Activated CD4-positive, alpha-beta T cell treated with anti-CD3 and anti-CD28 coated beads, Interleukin-2, amount 50 U/mL, for 16 hours (primary cell): ENCODE measurements at places on chromosomes 5 and 9.

DNA sequence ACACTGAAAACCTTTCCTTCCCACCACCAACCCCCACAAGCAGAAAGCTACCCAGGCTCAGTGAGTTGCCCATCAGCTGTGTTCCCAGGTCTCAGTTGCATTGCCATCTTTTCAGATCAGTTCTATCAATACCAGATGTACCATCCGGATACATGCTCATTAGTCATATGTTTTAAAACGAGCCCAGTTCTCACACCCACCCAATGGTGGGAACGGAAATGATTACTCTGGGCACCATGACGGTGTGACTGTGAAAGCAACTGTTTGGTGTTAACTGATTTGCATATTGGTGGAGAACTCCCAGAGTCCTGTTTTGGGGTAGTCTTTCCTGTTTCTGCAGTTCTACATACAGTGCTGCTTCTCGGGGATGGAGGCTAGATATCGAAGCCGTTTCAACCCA, 212.3 kb downstream of the TRIM36 start:
- DNase-seq, result no peak

DNA sequence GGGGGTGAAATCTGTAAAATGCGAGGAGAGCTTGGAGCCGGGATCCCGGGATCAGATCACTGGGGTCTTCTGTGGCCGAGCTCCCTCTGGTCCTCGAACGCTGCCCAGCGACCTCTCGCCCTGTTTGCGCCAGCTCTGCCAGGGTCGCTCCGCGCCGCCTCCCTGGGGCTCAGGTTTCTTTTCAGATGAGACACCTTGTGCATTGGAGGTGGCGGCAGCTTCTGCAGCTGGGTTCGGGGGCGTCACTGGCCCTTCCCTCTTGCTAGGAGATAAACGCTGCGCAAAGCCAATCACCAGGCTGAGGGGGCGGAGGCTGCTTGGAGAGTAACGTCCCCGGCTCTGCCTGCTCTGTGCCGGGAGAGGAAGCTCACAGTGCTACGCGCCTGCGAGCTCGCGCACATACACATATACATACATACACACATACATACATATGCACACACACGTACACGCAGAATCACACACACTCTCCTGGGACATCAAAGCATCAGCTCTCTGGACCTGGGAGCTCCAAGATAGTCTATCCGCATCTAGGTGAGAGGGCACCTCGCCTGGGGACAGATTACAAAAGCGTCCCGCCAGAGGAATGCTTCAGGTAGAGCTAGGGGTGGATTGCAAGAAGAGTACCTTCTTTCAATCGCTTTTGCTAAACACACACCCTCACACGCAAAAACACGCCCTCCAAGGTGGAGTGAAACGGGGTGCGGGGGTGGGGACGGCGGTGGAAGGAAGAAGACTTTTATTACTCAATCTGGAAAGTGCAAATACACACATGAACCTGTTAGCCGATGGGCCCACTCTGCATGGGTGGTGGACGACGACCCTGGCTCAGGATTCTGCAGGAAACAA, at the start of gene ST8SIA4:
ST8SIA4 (minus strand) TSS at position 244 of the 849 bp plus-strand sequence. CDS start 327 bp downstream, outside the sequence.
- DNase-seq, result peak; percentile 97

DNA sequence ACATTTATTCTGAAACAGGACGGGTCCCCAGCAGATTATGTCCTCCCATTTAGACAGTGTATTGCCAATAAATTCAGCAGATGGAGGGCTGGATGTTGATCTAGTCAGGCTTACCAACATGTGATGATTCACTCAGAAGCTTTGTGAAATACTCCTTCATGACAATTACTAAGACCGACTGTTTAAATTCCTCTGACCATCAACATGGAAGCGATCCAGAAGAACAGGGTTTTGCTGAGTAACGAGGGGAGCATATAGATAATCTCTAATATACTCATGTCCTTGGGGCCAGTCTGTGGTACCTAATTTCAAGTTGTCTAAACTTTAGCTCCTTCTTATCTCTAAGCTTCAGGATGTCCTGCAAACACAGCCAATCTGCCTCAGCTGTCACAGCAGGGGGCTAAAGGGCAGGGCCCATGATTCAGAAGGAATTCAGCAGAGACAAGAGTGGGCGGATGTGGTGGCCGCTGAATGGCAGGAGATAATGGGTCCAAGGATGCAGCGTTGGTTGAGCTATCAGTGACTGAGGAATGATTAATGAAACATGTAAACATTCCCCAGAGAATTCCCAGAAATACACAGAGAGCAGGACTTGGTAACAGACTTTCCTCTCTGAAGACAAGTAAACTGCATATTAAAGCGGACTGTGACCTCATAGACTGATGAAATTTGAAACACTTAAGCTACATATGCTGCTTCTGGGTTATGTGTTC, 109.4 kb downstream of the ANKRD55 start:
- DNase-seq, result no peak

GRCh38 chr9:20610591-20610990, 11.7 kb downstream of the MLLT3 start:
- DNase-seq, result no peak

DNA sequence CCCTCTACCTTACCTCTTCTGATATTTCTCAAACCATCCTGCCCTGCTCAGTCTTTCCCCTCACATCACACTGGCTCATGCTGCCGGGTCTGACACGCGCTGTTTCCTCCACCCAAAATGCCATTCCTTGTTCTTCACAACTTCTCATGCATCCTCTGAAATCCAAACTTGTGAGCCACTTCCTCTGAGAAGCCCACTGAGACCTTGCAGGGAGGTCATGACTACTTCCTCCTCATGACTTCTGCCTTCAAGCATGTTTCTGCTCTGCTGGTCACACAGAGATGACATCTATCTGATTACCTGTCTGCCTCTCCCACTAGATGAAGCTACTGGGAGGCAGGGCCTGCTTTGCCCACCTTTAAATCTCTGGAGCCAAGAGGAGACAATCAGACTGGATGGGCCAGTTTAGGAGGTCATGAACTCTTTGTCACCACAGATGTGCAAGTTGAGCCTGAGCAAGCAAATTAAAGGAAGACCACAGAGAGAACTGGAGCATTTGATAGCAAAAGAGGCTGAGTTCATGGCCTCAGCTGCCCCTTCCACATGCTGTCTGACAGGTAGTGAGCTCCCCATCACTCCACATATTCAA, 119.8 kb upstream of the TBC1D2 start:
- DNase-seq, result no peak

- DNase-seq, result peak; percentile 88
These were observed 47.0 kb upstream of the TGFBR1 start for GRCh38 chr9:99057665-99058625.

DNA sequence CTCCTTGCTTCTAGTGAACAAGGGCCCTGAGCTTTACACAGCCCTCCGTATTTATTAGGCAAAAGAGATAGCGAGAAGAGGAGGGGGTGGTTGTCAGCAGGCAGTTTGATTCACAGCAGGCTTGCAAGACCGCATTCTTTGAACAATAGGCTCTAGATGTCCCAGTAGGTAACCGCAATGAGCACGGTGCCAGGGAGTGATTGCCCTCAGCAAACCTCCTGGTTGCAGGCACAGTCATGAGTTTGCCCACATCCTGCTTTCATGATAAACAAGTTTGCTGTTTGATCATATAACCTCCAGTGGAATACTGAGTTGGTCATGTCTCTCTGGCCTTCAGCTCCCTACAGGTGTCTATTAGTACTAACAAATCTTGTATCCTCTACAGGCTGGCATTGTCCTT, 66.1 kb downstream of the CACNA1B start:
- DNase-seq, result no peak

GRCh38 chr5:158796812-158797497, 302.8 kb downstream of the EBF1 start:
- no peak for DNase-seq

DNA sequence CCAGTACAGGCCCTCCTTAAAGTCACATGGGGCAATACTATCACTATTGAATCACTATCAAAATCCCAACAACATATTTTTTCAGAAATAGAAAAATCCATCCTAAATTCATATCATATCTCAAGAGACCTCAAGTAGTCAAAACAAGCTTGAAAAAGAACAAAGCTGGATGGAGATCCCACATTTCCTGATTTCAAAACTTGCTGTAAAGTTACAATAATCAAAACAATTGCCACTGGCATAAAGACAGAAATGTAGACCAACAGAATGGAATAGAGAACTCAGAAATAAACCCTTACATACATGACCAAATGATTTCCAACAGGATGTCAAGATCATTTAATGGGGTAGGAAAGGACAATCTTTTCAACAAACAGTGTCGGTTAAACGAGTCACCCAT, 41.3 kb upstream of the CDKN2AIPNL start:
- no peak for DNase-seq

GRCh38 chr9:77588271-77588937, 59.7 kb downstream of the GNA14 start:
- no peak for DNase-seq

DNA sequence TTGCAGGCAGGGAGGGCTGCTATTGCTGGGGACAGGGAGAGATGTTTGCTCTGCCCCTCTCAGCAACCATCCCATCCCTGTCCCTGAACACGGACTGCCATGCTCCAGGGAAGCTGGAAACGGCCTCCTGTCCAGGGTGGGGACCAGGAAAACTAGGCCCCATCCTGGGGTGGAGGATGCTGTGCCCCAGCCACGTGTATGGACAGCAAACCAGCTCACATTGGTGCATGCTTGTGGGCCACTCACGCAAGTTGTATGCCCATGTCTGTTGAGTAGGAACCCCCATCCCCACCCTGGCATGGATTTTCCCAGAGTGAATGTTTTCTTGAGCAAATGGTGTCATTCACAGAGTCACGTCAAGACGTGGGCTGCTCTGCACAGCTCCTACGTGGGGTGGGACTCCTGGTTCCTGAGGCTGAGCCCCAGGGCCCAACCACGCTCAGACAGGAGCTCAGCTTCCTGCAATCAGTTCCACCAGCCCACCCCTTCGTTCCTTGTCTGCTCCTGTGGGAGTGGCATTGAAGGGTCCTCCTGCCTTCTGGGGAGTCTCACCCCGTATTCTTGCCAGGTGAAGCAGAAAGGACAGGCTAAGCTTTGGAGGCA, 4.6 kb downstream of the UNC5A start:
- DNase-seq, result no peak

GRCh38 chr5:155466851-155467250, 453.3 kb downstream of the KIF4B start:
- no peak for DNase-seq

GRCh38 chr5:167478188-167478587, 813.3 kb upstream of the WWC1 start:
- DNase-seq, result no peak

DNA sequence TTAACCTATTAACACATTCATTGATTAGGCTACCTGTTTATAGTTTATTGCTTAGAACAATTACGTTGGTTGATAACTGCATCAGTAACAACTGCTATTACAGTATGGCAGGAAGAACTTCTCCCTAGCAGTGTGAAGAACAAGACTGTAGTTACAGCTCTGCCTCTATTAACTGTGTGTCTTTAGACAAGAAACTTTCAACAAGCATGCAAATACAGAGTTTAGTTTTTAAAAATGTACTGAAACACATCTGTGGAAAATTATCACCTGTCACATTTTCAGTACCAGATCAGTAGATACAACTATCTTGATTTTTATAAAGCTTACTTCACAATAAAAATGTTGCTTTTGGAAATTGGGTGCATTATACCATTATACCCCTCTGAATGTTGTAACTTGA, 22.2 kb downstream of the ELL2 start:
- no peak for DNase-seq

DNA sequence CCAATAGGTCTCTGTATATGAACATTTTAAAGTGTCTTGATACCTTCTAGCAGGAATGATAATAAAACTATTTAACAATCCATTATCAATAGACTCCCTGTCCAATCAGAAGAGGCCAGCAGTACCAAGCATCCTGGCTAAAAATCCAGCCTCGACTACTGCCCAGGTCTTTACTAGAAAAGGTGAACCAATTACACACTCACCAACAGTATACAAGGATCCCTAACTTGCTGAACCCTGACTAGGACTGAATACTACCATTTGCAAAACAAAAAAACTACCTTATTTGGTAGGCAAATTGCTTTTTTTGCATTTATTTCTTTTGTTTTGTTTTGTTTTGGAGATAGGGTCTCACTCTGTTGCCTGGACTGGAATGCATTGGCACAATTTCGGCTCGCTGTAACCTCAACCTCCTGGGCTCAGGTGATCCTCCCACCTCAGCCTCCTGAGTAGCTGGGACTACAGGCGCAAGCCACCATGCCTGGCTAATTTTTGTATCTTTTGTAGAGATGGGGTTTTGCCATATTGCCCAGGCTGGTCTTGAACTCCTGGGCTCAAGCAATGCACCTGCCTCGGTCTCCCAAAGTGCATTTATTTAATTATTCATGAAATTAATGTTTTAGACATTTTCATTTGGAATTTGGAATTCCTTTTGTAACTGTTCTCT, 27.5 kb downstream of the FNBP1 start:
- no peak for DNase-seq

GRCh38 chr5:16759147-16759773, 142.5 kb upstream of the RETREG1 start:
- DNase-seq, result peak; percentile 44

- DNase-seq, result no peak
These were observed 85.9 kb downstream of the BOD1 start for GRCh38 chr5:173530547-173530946.

GRCh38 chr5:115450741-115451140, 93.8 kb downstream of the FEM1C start:
- DNase-seq, result peak; percentile 26

GRCh38 chr5:82151662-82152061, 126.5 kb downstream of the RPS23 start:
- no peak for DNase-seq

DNA sequence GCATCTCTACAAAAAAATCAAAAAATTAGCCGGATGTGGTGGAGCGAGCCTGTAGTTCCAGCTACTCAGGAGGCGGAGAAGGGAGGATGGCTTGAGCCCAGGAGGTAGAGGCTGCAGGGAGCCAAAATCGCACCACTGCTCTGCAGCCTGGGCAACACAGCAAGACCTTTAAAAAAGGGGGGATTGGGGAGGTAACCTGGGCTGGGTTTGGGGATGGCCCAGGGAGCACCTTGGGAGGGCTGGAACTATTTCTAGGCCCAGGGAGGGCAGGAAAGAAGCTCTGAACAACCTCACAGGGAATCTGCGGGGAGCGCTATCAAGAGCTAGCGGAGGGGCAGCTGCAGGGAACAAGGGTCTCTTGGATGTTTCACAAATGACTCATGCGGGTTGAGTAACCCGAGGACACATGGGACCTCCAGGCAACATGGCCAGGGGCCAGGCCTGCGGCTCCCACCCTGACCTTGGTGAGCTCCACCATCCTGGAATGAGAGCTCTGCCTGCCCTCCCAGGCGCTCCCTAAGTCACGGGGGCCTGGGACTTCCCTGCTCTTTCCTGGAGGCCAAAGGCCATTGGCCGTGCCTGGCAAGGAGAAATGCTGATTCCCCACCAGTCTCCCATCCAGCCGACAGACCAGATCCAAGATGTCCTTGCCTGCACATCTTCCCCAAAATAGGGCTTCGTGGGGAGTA, 23.4 kb downstream of the SARDH start:
- DNase-seq, result no peak

- no peak for DNase-seq
These were observed 335.9 kb downstream of the MSX2 start for GRCh38 chr5:175060257-175060656.

DNA sequence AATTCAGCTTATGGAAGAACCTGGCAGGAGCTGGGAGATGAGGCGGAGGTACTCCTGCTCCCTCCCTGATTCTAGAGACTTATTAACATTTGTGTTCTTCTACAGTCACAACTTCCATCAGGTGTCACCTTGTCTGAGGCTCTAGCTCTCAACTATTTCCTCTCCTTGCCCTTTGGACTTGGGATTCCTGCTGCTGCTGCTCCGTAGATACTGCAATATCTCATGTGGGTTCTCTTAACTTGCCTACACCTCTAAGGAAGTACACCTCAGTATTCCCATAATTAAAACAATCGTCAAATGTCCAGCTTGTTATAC, 21.2 kb downstream of the ANXA1 start:
- DNase-seq, result no peak
